CD4-positive, alpha-beta T cell (primary cell): ENCODE measurements at places on chromosomes 7 and 10. TPM values are rescaled to one million over a fixed set of nuclear protein-coding genes. Genes with fewer than 3 reads are reported as not detected.

The ICA1 gene
- 0.95 TPM for total RNA-seq

The TFEC gene
- not detected for total RNA-seq

The ADAM12 gene
- 1.5 TPM for total RNA-seq

The TBXAS1 gene
- total RNA-seq, result 5.5 TPM

The CRYGN gene
- not detected for total RNA-seq
